ENCODE measurements at places on chromosomes 6 and 20.

DNA sequence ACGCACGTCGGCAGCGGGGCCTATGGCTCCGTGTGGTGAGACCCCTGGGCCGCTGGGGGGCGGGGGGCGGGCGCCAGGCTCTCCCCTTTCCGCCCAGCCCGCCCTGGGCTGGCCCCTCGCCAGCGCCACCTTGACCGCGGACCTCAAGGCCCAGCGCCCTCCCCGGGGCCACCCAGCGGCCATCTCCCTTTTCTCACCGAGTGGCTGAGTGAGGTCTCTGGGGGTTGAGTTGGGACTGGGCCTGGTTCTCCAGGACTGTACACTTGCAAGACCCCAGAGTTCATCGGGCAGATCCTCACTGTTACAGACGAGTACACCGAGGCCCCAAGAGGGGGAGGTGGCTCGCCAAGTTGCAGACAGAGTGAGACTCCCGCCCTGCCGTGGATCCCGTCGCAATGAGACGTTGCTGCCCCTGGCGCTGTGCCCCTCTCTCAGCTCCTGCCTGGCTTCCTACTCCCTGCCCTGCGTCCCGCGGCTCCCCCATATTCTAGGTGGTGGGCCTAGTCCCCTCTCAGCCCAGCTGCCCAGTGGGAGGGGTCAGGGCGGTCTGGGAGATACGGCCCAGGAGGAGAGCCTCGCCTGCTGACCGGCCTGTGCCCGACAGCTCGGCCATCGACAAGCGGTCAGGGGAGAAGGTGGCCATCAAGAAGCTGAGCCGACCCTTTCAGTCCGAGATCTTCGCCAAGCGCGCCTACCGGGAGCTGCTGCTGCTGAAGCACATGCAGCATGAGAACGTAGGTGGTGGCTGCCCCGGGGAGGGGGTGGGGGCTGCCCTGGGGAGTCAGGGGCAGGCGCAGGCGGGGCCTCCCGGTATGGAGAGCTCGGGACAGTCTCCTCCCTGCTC lies 576 bp downstream of the MAPK13 start:
- DNase-seq = no peak

GRCh38 chr20:56376331-56376730 lies 15.7 kb downstream of the AURKA start:
- DNase-seq = no peak

DNA sequence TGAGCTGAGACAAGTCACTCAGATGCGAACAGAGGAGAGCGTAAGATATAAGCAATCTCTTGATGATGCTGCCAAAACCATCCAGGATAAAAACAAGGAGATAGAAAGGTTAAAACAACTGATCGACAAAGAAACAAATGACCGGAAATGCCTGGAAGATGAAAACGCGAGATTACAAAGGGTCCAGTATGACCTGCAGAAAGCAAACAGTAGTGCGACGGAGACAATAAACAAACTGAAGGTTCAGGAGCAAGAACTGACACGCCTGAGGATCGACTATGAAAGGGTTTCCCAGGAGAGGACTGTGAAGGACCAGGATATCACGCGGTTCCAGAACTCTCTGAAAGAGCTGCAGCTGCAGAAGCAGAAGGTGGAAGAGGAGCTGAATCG lies 9.5 kb upstream of the SNRNP48 start:
- DNase-seq = no peak

- DNase-seq = no peak
These were observed 46.5 kb downstream of the RRBP1 start for GRCh38 chr20:17635332-17636244.

- DNase-seq = no peak
These were observed 412.8 kb downstream of the CDC5L start for GRCh38 chr6:44800171-44800783.

- no peak for DNase-seq
These were observed 9.7 kb upstream of the TBC1D7 start for GRCh38 chr6:13338038-13338437.

GRCh38 chr20:48824830-48825565 lies 2.8 kb downstream of the PREX1 start:
- no peak for DNase-seq

DNA sequence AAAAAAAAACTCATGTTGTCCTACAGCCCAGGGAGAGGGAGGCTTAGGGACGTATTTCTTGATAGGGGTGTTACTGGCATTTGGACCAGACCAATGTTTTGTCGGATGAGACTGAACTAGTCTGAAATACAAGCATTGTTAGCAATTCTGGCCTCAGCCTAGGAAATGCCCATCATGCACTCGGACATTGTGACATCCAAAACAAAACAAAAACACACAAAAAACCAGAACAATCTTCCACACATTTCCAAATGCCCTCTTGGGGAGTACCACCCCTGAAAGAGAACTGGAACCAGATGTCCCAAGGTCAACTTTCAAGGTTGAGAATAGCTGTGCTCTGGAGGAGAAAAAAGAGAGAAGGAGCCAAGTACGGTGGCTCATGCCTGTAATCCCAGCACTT lies 299.1 kb upstream of the JARID2 start:
- no peak for DNase-seq

DNA sequence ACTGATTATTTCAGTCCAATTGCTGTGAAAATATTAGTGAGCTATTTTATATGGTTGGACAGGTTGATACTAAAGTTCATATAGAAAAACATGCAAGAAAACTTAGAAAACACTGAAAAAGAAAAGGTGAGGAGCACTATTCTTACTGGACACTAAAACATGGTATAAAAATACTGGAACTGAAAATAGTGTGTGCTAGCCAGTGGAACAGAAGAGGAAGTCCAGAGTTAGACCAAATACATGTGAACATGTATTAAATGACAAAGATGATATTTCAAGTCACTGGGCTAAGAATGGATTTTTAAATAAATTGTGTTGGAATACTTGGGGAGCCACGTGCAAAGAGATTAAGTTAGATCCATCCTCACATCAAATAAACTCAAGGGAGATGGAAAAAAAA lies 218.5 kb downstream of the TMEM242 start:
- no peak for DNase-seq
